Mucosa of gallbladder (tissue), 1 donor: ENCODE measurements at places on chromosomes 5 and 9.

- no peak for DNase-seq
These were observed 12.2 kb upstream of the SEPTIN8 start for GRCh38 chr5:132788990-132789886.

DNA sequence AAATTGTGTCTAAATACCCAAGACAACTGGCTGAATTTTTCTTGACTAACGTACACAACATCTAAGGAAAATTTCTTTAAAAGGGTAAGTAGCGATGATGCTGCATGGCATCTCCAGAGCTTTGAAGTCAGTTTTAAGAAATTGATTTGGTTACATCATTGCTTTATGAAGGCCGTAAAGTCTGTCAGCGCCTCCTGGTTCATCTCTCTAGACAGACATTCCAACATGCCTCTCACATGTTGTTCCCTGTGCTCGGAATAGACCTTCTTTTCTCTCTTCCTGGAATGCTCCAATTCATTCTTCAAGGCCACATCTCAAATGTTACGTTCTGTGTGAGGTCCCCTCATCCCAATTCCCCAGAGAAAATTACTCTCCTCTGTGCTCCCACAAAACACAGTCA lies 108.7 kb upstream of the SSBP2 start:
- no peak for DNase-seq

GRCh38 chr9:33851301-33851700 lies 34.3 kb downstream of the UBE2R2 start:
- no peak for DNase-seq

- no peak for DNase-seq
These were observed 52.4 kb downstream of the RFX3 start for GRCh38 chr9:3473405-3473804.

DNA sequence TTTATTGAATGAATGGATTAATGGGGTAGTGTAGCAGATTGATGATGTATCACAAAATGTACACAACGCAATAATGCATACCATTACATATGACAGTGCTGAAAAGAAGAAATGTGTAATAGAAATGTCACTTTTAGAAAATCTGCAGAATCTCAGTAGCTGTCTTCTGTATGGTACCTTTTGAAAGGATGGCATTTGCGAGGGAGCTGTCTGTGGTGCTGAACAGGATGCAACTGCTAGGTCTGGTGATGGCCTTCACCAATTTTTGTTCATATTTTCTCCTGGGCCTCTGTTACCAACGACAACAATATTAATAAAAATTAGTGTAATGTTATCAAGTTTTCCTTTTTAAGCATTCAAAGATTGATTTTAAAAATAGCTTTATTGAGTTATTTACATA lies 36.2 kb upstream of the OTULIN start:
- DNase-seq, result peak; percentile 63

DNA sequence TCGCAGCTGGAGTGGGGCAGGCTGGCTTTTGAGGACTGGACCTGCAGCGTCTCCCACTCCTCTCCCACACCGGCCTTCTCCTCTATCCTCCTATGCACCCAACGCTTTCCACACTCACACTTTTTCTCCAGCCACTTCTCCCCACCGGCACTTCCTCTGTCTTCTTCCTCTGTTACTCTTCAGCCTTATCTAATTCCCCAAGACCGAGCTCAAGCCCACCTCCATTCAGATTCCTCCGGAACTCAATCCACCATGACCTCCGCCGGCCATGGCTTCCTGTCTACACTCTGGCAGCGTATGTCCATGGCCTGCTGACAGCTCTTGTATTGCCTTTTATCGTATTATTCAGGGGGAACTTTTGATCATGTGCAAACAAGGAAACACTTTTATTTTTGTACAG lies 545 bp upstream of the OR2V1 start:
- DNase-seq, result no peak

- no peak for DNase-seq
These were observed 265.0 kb downstream of the MARCHF11 start for GRCh38 chr5:15914638-15915037.

- peak; percentile 90 for DNase-seq
These were observed 2.0 kb downstream of the IER5L start for GRCh38 chr9:129175825-129176633.

GRCh38 chr9:14992081-14992480 lies 81.9 kb upstream of the FREM1 start:
- no peak for DNase-seq

DNA sequence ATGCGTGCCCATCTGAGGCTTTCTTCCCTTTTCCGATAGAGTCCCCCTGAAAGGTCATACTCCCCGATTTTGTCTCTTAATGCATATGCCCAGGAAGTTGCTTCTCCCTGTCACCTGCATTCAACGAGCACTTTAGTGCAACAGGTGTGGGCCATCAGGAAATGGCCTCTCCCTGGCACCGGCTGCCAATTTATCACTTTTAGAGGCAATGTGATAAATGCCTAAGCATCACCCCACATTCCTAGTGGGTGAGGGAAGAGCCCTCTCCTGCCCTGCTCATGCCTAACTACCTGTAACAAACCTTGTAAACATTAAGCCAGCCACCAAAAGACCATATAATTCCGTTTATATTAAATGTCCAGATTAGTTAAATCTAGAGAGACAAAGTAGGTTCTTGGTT lies 1.1 kb upstream of the SNAPC3 start:
- DNase-seq, result no peak

DNA sequence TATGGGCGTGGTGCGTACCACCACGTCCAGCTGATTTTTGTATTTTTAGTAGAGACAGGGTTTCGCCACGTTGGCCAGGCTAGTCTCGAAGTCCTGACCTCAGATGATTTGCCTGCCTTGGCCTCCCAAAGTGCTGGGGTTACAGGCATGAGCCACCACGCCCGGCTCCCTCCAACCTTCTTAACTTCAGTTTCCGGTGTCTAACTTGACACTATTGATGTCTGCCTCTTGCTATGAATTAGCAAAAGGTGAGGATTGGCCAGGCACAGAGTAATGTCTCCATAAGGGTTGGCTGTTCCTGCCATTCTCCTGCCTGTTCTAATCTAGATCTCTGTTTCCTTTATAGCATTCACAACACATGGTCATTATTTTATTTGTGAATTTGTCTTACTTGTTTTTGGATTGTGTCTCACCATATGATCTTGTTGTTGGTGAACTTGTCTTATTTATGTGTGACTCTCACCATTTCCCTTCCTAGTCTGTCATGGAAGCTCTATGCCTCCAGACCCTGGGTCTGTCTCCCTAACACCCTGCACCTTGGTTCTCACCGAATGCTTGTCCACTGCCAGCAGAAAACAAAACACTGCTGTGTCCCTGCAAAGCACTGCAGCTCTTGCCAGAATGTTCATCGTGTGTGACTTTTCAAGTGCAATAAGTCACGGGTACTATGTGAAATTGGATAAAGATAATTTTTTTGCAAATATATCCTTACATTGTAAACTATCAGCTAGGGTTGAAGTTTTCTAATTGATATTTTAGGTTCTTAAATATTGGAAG lies 26.0 kb downstream of the BASP1 start:
- no peak for DNase-seq

- no peak for DNase-seq
These were observed 408.3 kb downstream of the ENC1 start for GRCh38 chr5:74232276-74232675.

DNA sequence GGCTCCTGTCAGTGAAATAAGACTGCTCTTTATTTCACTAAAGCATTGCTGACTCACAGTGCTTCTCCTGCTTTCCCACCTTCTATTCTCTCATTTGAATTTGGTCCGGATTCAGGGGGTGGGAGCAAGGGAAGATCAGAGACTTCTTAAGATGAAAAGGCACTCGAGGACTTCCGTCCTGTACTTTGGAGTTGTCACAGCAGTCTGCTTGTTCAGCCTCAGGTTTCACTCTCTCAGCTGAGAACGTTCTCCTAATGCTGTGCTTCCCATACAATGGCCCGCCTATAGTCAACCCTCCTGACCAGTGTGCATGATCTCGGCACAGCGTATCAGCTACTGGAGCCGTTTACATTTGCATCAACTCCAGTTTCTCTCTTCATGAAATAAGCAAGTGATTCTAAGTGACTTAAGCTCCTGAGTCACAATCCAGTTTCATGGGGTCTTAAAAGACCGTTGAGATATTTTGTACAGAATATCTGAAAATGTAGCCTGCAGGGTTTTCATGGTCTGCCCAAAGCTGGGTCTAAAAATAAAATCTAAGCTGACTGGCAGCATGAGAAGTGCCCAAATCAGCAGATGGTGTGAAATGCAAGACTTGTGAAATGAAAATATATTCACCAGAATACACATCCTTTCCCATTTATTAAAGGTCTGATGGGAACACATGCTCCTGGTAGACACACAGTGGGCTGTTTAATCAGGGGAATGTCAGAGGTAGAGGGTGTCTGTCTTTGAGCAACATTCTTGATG lies 145.0 kb downstream of the ADCY2 start:
- no peak for DNase-seq

DNA sequence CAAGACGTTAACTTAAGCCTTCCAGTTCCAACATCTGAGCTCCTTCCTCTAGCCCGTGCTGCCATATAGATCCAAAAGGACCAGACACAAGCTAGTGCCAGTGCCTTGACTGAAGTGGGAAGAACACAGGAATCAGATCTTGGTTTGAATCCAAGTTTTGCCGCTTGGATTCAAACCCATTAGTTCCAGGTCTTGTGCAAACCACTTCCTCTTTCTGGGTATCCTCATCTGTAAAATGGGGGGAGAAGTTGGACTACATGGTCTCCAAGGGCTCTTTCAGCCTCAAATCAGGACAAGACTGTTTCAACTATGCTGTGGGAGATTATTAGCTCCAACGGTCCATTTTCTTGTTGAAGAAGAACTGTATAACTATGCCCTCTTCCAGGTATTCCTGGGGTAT lies 32.6 kb downstream of the TTLL11 start:
- DNase-seq, result no peak

GRCh38 chr9:37667706-37668105 lies 17.0 kb downstream of the FRMPD1 start:
- DNase-seq, result no peak

DNA sequence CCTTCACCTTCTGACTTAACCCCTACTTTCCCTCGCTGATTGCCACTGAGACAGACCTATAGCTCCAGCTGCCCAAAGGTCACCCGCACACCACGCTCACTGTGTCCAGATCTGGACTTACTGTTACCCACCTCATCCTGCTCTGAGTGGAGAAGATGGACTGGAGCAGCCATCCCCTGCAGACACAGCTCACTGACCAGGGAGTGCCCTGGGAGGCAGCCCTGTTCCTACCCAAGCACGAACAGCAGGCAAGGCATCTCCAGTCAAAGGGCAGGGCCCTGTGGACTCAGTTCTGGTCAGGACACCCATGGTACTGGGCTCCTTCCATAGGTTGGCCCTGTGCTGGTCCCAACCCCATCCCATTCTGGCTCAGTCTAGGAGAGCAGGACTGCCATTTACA lies 9.5 kb upstream of the BARX1 start:
- DNase-seq, result no peak

DNA sequence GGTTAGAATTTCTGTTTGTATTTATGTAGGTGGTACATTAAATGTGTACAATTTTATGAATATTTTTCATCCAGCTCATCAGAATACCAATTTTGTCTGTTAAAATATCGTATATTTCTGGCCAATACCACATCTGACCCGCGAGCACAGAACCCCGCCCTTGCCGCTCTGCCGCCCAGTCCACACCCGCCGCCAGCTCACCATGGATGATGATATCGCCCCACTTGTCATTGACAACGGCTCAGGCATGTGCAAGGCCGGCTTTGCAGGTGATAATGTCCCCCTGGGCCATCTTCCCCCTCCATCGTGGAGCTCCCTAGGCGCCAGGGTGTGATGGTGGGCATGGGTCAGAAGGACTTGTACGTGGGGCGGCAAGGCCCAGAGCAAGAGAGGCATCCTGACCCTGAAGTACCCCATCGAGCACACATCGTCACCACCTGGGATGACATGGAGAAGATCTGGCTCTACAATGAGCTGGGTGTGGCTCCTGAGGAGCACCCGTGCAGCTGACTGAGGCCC lies 153.2 kb downstream of the CAVIN4 start:
- no peak for DNase-seq
